ENCODE measurements at places on chromosomes 1 and 21.

DNA sequence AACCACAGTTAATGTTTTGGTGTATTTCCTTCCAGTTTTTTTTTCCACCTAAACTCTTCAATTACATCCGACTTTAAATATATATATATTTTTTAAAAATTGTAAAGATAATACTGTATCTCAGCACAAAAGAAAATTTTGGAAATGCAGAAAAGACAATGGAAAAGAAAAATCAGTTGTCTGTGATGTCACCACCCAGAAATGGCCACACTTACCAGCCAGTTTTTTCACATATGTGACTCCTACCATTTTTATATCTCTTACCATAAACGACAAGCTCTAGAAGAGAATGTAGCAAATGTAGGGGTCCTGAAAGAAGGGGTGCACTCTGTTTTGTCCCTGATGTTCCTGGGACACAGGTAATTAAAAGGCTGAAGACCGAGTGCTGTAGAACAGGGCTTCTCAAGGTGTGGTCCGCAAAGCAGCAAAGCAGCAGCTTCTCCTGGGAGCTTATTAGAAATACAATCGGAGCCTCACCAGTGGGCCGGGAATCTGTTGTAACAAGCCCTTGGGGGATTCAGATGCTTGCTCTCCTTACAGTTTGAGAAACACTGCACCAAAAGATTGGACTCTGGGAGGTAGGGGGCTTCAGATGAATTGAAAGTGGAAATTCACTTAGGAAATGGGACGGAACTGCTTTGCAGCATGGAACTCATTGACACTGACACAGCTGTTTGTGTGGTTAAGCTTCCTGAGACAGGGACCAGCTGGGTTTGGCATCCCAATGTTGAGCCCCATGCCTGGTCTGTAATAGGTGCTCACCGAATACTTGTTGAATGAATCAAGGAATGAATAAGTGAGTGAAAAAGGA is 44.1 kb downstream of the ALPL start:
- DNase-seq: no peak

DNA sequence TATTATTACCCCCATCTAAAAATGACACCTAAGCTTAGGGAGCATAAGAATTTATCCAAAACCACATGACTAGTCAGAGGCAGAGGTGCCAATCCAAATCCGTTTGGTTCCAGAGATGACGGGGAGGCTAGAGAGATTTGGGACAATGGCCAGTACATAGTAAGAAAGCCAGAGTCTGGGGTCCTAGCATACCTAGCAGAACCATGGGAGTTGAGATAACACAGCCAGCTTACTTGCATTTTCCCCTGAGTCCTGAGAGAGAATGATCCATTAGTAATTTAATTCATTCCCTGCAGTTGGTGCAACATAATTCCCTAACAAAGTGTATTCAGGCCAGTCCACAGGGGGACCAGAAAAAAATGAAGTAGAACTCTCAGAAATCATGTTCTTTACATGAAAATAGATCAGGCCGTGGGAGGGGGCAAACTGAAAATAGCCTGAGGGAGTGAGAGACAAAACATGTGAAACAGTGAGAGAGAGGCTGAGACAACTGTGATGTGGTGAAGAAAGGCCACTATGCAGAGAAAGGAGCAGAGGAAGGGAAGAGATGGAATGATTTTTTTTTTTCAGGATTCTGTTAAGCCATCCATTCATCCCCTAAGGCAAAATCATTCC is 243.3 kb downstream of the BRINP2 start:
- no peak for DNase-seq

- DNase-seq: no peak
Observed at GRCh38 chr1:231918239-231919015, 291.8 kb downstream of the DISC1 start.

DNA sequence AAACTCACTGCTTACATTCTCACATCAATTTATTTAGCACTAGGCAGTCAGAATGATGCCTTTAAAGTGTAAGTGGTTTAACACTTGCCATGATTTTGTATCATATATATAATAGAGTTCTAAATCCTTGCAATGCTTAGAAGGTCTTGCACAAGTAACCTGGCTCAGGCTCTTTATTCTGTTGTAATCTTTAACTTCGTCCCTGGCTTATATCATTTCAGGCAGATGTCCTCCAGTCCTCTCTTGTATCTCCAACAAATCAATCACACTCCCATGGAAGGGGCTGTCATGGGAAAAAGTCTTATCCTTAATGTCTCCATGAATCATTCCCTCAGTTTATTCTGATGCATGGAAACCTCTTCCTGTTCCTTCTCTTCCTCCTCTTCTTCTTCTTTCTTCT is 841.6 kb upstream of the B3GALT2 start:
- DNase-seq: no peak

DNA sequence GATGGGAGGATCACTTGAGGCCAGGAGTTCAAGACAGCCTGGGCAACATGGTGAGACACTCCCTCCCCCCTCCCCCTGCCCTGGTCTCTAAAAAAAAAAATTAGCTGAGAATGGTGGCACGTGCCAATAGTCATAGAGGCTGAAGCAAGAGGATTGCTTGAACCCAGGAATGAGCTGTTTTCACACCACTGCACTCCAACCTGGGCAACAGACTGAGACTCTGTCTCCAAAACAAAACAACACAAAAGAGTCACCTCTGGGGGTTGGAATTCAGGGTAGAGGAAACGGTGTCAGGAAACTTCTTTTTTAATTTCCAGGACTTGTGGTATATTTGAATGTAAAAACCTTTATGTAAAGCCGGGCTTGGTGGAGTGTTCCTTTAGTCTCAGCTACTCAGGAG is 43.2 kb downstream of the RHOU start:
- DNase-seq: no peak

DNA sequence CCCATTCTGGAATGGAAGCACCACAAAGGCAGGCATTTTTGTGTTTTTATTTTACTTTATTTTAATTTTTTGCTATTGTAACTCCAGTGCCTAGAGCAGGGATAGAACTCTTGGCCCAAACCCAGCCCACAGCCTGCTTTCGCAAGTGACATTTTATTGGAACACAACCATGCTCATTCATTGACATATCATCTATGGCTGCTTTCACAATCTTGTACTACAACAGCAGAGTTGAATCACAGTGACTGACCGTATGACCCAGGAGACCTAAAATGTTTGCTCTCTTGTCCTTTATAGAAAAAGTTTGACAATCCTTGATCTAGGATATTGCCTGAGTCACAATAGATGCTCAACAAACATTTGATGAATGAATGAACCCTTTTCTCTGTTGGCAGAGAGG is 83.9 kb upstream of the ATP1A1 start:
- no peak for DNase-seq

GRCh38 chr1:82034812-82035211 is 234.1 kb downstream of the ADGRL2 start:
- no peak for DNase-seq

DNA sequence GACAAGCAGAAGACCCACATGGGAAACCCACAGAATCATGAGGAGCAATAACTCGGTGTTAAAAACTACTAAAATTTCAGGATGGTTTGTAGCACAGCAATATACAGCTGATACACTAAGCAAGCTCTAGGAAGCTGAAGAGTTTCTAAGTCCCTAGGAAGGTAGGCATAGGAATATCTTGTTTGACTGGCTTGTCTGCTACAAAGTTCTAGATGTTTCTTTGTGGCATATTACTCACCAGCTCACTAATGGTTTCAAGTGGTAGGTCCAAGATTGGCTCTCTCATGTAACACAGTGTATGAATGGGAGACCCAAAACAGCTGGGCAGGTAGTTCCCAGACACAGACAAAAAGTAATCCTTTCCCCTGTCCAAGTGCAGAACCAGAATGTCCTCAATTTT is 13.3 kb upstream of the MTF1 start:
- DNase-seq: no peak

GRCh38 chr21:25424048-25424447 is 183.2 kb downstream of the MRPL39 start:
- DNase-seq: no peak

DNA sequence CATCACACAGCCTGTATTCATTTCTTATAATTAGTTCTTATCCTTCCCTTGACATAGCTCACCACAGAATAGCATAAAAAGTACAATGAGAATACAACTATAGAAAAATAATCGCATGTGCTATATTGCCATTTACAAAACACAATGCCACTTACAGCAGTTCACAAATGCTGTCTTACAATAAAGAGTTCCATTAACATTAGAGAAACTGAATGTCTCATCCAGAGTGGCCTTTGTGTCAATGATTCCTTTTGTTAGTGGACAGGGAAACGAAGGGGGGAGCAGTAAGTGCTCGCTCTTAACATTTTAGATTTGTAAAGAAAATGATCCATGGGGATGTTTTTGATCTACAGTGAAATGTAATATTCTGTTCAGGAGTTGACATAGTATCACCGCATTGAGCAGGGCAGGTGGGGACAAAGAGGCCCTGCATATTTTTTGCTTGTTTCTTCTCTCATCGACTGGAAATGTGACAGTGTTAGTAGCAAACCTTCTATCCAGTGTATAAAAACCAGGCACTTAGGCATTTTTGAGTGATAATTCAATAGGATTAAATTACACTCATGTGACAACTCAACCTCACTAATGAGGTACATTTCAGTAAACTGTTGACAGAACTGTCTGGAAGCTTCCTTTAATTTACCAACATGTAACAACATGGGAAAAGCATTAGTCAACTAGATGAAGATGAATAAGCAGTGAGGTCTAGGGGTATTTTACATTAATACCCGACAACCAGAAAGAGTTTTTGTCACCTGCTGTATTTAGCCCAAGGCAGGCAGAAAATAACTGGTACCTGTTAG is 35.6 kb upstream of the RRP15 start:
- no peak for DNase-seq

GRCh38 chr1:153615406-153615805 is 719 bp downstream of the S100A14 start:
- no peak for DNase-seq

GRCh38 chr1:210262897-210263272 is 30.3 kb downstream of the SERTAD4 start:
- DNase-seq: no peak
